Left ventricle myocardium superior (tissue), 1 donor: ENCODE measurements at places on chromosomes 6 and 20.

- no peak for DNase-seq
Observed at GRCh38 chr20:34396408-34396807, 33.3 kb downstream of the ITCH start.

GRCh38 chr6:22873513-22874136 lies 304.3 kb downstream of the HDGFL1 start:
- no peak for DNase-seq

GRCh38 chr20:10218536-10219451 lies at the start of gene SNAP25:
SNAP25 (plus strand) TSS chr20:10218830; CDS start chr20:10275492, 56,662 bp downstream.
- DNase-seq, result peak; percentile 41

- DNase-seq, result no peak
Observed at GRCh38 chr6:83429857-83430610, 817 bp downstream of the ME1 start.

DNA sequence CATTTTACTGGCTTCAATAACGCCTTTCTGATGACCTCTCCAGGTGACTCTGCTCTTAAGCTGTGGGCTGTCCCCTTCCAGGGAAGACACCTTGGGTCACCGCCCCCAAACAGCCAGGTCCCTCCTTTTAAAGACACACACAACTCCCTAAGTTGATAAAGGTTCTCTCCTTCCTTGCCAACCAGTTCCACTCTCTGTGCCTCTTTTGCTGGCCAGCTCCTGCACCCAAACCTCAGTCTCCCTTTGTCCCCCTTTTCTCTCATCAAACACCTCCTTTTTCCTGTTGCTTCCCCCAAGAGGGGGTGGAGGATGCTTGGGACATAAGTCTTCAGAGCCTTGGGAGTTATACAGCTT lies 1.0 kb downstream of the NCOA6 start:
- peak; percentile 54 for DNase-seq

DNA sequence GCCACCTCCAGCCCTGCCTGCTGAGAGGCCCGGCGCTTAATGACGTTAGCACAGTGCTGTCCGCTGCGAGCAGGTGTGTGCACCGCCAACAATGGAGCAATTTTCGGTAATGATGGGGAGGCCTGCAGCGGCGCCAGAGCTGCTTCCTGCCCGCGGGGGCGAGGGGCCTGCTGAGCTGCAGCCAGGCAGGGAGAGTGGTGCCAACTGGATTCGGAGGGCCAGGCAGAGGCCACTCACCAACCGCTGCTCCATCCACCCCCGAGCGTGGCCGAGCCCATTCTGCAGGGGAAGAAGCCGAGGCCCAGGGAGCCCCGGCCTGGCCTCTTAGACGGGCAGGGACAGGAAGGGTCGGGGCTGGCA lies 9.6 kb downstream of the HRH3 start:
- DNase-seq, result peak; percentile 23

DNA sequence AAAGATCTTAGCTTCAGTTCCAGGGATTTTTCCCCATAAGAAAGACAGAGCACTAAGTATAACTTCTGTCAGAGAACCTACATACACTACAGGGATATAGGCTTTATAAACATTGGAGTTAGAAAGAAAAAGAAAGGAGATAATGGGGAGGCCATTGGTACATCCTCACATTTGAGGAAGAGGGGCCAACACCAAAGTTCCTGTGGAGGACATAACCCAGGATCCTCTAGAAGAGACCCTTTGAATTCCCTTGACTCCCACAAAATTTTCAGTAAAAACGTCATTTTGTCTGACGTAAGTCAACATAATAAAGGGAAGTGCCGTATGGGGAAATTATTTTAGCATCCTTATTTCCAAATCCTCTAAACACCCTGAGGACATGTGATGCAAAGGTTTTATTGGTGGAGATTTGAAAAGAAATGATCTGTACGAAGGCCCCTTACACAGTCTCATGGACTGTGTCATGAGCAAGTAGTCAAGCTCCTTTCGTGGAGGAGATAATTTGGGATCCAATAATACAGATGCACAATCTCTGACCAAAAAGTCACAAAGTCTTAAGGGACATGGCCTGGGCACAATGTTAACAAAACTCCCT lies 33.2 kb downstream of the HLA-DRA start:
- no peak for DNase-seq

GRCh38 chr6:147693181-147693580 lies 184.7 kb downstream of the SAMD5 start:
- DNase-seq, result no peak

- DNase-seq, result no peak
Observed at GRCh38 chr6:16311763-16312162, 73.4 kb downstream of the GMPR start.

- DNase-seq, result peak; percentile 36
Observed at GRCh38 chr6:110826236-110827129, 11.2 kb upstream of the CDK19 start.

DNA sequence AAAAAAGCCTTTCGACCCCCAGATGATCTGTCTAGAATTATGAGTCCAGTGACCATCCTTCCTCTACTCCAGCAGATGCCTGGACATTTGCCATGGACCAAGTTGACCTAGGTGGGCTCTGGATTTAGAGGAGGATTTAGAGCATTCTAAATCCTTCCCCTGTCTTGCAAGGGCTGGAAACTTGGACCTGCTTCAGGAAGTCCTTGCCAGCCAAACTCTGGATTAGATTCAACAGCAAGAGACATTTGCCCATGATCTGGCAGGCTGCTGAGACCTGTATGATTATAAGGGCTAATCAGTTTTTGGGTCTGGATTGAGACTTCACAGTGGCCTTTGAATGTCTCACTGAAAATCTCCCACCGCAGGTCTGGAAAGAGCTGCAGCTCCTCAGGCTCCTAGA lies 13.1 kb upstream of the HDGFL1 start:
- no peak for DNase-seq

DNA sequence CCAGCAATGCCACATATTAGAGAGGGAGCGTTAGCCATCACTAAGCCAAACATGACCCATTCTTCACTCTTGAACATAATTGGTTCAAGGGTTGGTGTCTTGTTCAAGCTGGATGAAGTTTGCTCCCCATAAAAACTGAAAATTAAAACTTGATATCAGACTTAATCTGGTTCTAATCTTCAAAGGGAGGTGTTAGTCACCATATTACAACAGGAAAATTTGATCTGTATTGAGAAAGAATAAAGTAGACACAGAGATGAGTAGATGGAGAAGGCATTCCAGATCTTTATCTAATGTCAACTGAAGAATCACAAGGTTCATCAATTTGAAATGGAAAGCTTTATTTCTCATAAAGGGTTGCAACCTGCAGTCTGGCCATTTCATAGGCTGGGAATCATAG lies 972.8 kb downstream of the HACE1 start:
- DNase-seq, result no peak

GRCh38 chr20:18566892-18567738 lies at the start of gene SMIM26:
SMIM26 (plus strand) TSS chr20:18567432; CDS start chr20:18567479, 47 bp downstream.
- peak; percentile 96 for DNase-seq

GRCh38 chr6:40563111-40563510 lies 24.1 kb downstream of the LRFN2 start:
- DNase-seq, result no peak

GRCh38 chr6:76677017-76677416 lies 604.6 kb upstream of the IMPG1 start:
- no peak for DNase-seq
